ENCODE measurements at places on chromosomes 4 and X.

- DNase-seq = no peak
These were observed 6.7 kb downstream of the SPATA4 start for GRCh38 chr4:176188654-176189053.

DNA sequence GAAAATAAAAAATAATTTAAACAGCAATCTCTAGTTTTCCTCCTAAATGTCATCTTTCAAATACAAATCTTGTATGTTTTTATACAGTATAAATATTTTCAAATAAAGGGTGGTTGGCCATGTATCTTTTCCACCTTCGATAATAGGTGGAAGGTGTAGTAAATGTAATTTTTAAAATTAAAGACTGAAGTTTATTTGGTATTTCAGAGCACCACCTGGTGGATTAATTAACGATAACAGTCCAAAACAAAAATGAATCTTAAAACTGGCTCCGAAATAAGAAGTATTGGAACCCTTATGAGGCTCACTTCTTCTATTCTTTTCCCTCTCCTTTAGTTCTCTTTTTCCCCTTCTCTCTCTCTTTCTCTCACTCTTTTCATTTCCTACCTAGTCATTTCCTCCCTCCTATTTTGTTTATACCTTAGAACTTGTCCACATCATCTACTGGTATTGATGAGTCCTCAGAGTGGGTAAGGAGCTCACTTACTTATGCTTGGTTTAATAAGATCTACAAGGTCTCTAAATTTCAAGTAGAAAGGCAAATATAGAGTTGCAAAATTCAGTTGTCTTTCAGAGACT is 82.9 kb upstream of the EXOC1L start:
- DNase-seq = no peak

DNA sequence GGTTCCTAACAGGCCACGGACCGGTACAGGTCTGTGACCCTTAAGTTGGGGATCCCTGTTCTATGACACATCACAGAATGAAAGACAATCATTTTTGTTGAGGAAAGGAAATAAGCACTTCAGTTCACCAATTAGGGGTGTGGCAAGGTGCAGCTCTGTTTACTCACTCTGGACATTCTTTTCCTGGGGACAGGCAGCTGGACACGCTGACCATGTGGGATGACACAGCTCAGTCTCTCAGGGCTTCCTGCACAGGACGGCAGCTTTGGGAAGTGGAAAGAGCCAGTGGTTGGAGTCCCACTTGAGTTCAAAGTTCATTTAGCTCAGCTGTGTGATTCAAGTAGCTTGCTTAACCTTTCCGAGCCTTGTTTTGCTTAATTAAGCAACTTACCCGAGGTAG is 55.7 kb downstream of the NDNF start:
- no peak for DNase-seq

DNA sequence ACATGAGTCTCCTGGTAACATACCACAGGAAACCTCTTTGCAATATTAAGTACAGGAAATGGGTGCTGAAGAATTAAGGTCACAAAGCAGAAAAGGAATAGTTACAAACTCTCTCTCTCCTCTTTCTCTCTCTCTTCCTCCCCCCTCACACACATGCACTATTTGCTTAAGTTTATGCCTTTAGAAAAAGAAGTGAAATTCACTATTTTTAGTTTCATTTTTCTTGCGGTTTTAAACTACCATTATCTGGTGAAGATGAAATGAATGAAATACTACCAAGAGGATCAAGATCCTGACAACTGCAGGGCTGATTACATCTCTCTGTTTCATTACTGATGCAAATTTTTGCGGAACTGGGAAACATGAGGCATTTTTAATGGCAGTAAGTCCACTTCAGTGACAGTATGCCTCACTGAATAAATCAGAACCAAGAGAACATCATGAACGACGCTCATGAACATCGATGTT is 64.3 kb upstream of the FTHL17 start:
- no peak for DNase-seq

DNA sequence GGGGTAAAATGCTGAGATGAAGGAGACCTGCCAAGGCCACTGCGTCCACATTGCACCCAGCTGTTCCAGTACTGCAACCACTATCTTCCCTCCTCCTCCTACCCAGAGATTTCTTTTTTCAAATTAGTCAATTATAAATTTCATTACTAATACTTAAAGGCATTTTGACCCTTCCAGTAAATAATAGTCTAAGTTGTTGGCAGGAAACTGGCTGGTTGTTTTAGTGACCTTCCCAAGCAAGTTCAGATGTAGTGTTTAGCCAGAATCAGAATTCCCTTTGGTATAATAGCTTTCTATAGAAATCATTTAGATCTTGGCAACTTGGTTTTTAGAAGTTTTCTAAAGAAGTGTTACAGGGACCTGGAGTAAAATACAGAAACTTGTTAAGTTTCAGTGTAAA is 66.0 kb downstream of the AASDH start:
- no peak for DNase-seq

DNA sequence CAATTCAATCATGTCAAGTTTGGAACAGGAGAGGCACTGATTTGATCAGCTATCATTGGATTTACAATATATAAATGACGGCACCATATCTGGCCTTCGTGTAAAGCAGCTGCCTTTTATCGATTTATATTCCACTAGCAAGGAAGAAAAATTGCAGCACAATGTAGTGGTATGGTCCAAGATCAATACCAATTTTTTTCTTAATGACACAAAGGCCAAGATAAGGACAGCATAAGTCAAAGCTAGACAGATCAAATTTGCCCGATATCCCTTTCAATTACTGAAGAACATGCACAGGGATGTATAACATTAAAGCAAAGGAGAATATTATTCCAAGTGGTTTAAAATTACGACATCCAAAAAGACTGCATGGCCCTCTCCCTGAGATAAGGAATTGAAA is 167.4 kb downstream of the GPC3 start:
- DNase-seq = no peak

DNA sequence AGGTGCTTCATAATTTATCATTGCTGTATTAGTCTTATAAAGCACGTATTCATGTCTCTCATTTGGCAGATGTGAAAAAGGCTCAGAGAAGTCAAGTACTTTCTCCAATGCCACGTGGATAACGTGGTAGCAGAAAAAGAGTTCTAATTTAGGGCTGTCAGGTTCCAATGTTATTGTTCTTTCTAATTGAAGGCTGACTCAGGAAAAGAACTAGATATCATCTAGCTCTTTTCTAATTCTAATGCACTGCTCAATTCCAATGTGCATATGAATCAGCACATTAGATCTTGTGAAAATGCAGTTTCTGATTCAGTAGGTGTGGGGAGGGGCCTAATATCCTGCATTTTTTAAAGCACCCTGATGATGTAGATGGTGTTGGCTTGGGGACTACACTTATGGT is 22.8 kb downstream of the AGA start:
- DNase-seq = no peak

DNA sequence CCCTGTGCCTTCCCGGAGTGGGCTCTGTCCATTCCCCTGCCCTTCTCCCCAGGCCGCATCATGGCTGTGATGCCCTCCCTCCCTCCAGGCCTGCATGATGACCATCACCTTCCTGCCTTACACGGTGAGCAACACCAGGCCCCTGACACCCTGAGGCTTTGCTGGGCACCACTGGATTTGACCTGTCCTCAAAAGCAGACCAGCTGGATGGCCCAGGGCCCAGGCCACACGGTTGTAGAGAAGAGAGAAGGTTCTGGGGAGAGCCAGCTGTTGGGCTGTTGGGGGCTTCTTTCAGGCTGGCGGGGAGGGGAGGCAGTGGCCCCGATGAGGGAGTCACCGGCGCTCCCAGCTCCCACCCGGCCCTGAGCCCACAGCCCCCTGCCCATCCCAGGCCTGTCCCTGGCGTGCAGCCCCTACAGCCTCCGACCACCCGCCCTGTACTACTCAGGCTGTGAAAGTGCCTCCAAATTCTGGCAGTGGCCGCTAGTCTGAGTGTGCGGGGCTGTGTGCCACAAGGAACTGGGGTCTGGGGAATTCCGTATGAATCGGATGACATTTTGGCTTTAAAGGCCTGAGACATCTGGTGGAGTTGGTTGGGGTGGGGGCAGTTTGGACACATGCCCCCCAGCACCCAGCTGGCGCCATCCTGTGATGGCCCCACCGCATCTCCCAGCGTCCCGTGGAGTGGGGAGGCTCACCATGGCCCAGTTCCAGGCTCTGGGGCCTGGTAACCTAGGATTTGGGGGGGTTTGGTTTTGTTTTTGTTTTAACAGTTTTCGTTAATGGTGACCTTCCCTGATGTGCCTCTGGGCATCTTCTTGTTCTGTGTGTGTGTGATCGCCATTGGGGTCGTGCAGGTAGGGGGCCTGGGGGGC is 19.6 kb downstream of the TMEM175 start:
- DNase-seq = peak; percentile 16

- DNase-seq = no peak
These were observed 56.2 kb downstream of the RTL9 start for GRCh38 chrX:110414679-110415439.

DNA sequence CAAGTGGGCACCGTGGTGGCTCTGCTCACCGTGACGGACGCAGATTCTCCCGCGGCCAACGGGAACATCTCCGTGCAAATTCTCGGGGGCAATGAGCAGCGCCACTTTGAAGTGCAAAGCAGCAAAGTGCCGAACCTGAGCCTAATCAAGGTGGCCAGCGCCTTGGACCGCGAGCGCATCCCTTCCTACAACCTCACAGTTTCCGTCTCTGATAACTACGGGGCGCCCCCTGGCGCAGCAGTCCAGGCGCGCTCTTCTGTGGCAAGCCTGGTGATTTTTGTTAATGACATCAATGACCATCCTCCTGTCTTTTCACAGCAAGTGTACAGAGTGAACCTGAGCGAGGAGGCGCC is 2.7 kb downstream of the FAT4 start:
- peak; percentile 27 for DNase-seq

GRCh38 chr4:147865926-147866325 is 134.0 kb downstream of the ARHGAP10 start:
- no peak for DNase-seq

DNA sequence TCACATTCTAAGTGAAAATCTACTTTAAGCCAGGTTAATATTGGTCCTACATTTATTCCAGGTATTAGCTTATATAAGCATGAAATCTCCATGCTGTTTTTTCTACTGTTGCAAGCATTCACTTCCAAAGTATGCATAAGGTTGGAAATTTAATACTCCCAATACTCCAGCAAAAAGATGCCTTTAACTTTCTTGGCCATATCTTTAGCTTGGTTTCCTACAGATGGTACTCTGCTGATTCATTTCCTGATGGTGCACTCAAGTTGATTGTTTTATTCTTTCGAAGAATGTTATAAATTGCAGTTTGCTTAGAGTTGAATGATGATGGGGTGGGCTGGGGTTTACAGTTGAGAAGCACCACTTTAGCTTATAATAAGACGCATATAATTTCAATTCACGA is 330.2 kb downstream of the PTTG2 start:
- DNase-seq = no peak

- no peak for DNase-seq
These were observed 38.9 kb downstream of the TBC1D9 start for GRCh38 chr4:140717313-140717712.

- no peak for DNase-seq
These were observed 194.2 kb downstream of the CLCN4 start for GRCh38 chrX:10350981-10351380.

DNA sequence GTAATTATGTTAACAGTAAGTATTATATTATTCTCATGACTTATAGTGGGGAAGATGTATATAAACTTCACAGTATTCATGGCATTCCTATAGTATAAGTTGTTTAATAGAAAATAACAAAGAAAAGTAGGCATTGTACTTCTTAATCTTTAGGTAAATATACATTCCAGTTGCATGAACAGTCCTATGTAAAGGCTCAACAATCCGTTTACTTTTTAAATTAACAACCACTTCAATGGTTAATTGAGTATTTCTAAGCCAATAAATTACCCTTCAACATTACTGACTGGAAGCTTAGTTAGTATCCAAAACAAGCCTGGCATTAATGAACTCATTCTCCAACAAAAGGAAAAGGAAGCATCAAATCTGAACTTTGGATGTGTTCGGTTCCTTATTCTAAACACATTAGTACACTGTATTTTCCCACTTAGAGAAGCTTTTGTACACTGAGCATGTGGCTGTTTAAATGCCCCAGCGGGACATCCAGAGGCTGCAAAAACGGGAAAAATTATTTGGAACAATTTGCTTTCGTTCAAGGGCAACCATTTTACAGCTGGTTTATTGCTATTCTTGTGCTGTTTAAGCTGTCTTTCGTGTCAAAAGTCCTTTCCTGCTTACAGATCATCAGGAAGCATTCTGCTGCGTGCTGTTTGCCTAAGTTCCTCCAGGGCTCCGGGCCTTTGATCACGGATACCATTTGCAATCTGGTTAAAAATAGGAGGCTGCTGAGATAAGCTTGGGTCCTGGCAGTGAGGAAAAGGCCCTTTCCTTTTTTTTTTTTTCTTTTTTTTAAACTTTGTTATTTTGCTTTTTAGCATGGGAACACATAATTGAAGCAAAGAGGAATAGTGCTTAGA is 460.3 kb downstream of the SPRY1 start:
- DNase-seq = no peak

- no peak for DNase-seq
These were observed 73.3 kb downstream of the TASL start for GRCh38 chrX:30504309-30504708.

DNA sequence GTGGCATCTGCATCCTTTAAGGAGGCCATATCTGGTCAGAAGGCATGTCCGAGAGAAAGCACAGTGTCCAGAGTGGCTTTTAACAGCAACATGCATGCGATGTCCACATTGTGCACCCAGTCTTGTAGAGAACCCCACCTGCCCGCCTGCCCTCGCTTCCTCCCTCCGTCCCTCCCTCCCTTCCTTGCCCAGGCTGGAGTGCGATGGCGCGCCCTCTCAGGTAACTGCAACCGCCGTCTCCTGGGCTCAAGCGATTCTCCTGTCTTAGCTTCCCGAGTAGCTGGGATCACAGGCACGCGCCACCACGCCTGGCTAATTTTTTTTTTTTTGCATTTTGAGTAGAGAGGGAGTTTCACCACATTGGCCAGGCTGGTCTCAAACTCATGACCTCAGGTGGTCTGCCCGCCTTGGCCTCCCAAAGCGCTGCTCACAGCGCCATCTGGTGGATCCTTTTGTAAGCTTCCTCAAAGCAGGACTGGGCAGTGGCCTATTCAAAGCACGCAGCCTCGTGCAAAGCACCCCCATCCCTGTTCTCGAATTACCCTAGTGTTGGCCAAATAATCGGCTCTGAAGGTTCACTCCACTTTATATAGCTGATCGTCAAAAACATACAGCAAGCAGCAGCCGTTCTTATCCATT is 15.0 kb downstream of the BRCC3 start:
- DNase-seq = peak; percentile 49

- no peak for DNase-seq
These were observed 32.9 kb downstream of the SLC2A9 start for GRCh38 chr4:9988363-9988749.

DNA sequence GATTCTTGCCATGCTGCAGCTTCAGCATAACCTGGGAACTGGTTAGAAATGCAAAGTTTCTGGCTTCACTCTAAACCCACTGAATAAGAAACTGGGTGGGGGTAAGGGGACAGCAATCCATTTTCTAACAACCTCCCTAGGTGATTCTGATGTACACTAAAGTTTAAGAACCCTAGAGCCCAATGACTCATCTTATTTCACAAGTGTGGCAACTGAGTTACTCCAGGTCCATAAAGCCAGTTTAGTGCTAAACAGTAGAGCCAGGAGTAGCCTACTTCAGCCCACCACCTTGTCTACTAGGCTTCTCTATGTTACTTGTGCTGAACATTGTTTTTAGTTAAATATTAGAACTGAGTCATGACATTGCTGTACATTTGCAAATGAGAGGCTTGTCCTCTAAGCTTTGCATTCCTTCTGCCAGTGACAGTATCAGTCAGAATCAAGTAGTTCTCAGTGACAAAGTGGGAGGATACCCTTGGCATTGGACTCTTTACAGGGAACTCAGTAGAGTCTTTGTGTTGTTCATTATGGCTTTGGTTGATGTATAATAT is 518.0 kb downstream of the RPA4 start:
- DNase-seq = no peak
